AG09319 (cell line): ENCODE measurements at places on chromosomes 6 and 20.

- no peak for DNase-seq
Measured at GRCh38 chr20:10637031-10637559, 36.7 kb downstream of the JAG1 start.

GRCh38 chr6:113068570-113068969 is 721.4 kb downstream of the RFPL4B start:
- no peak for DNase-seq

GRCh38 chr6:29596381-29596900 is 11.5 kb downstream of the OR2H2 start:
- no peak for DNase-seq

DNA sequence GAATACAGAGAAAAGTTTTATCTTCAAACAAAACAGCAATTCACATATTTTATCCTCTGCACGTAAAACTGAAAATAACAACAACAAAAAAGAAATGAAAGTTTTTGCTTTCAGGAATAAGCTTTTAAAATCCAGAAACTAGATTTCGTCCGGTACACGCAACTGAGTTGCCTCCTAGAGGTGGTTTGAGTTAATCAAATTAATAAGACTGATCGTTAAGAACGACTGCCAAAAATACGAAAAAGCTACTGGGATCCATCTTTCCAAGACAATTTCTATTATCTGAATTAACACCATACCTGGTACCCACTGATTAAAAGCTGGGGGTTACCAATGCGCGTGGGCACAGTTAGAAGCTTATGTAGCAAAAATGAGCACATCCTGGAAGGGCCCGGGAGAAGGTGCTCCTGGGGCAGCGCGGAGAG is 669 bp downstream of the PDCD2 start:
- no peak for DNase-seq

GRCh38 chr20:61570646-61571195 is 318.7 kb downstream of the CDH4 start:
- DNase-seq = no peak

- DNase-seq = no peak
Measured at GRCh38 chr6:84193114-84193708, 34.2 kb downstream of the CEP162 start.

- no peak for DNase-seq
Measured at GRCh38 chr6:164273491-164273890, 859.0 kb downstream of the QKI start.

DNA sequence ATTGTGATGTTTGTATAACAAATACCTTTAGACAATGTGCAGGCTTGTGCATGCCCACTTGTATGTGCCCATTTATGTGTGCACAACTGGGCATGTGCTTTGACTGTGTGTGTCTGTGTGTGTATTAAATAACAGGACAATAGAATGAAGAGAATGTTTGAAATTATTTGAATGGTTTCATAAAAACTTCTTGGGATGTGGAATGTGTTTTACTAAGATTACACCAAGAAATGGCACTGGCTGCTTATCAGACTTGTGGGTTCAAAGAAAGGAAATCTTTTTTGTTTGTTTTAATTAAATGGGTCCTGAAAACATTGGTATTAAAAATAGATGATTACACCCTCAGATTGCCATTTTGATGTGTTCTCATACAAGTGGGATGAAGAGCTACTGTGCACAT is 191.6 kb upstream of the CCN2 start:
- DNase-seq = no peak

DNA sequence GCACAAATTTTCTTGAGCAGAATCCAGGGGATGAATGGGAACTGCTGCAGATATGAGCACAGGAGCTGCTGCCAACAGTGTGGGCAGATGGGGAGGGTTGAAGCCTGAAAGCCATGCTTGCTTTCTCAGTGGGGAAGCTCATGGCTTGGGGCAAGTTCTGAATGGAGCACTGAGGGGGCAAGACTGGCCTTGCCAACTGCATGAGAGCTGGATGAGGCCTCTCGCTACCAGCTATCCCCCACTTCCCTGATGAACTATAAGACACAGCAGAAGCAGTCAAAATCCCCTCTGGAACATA is 28.3 kb downstream of the TREM1 start:
- DNase-seq = no peak

DNA sequence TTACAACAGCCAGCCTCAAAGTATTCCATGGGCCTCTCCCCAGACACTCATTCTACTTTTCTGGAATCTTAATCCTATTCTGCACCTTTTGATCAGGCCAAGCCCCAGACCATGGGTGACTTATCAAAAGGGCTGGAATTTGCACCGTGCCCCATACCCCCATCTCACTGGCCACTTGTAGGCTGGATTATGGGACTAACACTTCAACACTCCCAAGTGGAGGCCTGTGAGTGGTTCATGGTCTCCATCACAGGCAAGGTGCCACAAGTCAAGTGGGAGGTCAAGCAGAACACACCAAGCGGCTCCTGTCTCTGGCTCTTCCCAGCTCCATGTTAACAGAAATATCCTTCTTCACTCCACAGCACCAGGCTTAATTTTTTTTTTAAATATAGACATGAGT is 212.3 kb upstream of the HEY2 start:
- DNase-seq = no peak

GRCh38 chr20:36481380-36482043 is 59.8 kb upstream of the MYL9 start:
- DNase-seq = no peak
